ENCODE measurements at places on chromosomes 1 and 21. TPM values are rescaled to one million over a fixed set of nuclear protein-coding genes. Genes with fewer than 3 reads are reported as not detected.

The NID1 gene
- total RNA-seq, result 321 TPM

DNA sequence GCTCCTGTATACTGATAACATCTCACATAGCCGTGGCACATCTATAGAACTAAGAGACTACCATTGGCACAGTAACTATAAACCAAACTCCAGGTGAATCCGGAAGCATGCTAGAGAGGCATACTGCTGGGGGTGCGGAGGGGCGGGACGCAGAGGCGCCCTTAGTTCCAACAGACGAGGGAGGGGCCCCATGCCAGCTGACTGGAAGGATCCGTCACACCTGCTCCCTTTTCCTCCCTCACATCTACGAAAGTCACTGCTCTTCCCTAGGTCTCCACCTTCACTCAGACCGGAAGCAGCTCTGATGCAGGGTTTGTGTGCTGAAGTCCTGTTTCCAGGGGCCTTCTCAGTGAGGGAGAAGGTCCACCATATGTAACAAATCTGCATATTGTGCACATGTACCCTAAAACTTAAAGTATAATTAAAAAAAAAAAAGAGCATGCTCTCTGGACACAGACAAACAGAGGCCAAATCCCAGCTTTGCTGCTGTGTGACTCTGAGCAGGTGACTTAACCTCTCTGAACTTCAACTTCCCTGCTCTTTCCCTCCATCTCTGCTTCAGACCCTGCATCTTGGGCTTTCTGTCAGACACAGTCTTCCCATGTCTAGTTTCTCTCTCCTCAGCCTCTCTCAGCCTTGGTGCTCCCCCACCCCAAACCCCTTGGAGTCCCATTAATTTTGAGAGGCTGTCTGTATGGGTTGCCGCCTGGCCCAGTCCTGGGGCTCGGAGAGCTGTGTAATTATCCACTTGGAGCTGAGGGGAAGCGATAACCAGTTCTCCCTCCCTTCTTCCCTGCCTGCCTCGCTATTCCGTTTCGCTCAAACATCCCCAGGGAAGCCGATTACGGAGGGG is 7.8 kb upstream of the GJB5 start:
- DNase-seq, result no peak
- no peak overlapping the region for H3K27ac ChIP-seq
- no peaks in the 10 kb centered on the region for H3K27me3 ChIP-seq
- H3K4me1 ChIP-seq, result no peaks in the 10 kb centered on the region
- H3K4me3 ChIP-seq, result no peak overlapping the region

The TLCD4 gene
- total RNA-seq, result 7.5 TPM

GRCh38 chr1:52007215-52008002 is 16.9 kb upstream of the RAB3B start:
- no peak for DNase-seq
- H3K27me3 ChIP-seq, result peaks cover 34% of the 10 kb centered on the region
- H3K27ac ChIP-seq, result no peak overlapping the region
- H3K4me3 ChIP-seq, result no peak overlapping the region

The SLC6A9 gene
- 1.8 TPM for total RNA-seq

- no peaks in the 10 kb centered on the region for H3K27me3 ChIP-seq
- no peak for DNase-seq
Measured at GRCh38 chr1:98480271-98480670, 181.2 kb upstream of the SNX7 start.

DNA sequence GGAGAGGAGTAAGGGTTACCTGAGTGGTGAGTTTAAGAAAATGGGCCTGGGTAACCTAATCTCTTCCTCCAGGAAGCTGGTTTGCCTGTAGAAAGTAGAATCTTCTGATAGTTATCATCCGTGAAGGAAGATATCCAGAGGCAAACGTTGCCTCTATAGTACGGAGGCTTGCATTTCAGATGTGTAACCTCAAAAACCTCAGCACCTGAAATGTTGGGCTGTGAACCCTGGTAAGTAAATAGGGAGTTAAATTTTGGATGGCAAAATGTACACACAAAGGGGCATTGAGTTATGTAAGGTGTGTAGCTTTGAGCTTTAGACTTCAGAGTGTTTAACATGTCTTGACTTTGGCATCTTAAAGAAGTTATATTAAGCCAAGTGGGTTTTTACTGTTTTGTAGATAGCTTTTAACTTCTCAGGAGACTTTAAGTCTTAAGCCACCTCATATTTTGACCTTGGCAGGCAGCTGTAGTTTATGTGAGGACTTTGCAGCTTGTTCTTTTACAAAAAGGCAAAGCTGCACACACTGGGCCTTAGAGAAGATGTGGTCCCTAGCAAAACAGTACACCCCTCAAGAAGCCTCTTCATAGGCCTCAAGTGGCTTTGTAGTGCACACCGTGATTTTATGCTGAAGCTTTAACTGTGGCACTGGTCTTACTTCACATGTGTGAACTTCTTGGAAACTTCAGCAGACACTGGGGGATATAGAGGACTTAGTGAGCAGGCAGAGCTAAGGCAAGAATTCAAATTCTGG is 83.4 kb downstream of the SNRPE start:
- DNase-seq, result no peak
- H3K27ac ChIP-seq, result no peak overlapping the region
- no peak overlapping the region for H3K4me3 ChIP-seq
- no peaks in the 10 kb centered on the region for H3K36me3 ChIP-seq
- H3K27me3 ChIP-seq, result no peaks in the 10 kb centered on the region
- no peaks in the 10 kb centered on the region for H3K4me1 ChIP-seq

- DNase-seq, result no peak
- no peak overlapping the region for H3K4me3 ChIP-seq
- H3K36me3 ChIP-seq, result peaks cover 22% of the 10 kb centered on the region
- no peaks in the 10 kb centered on the region for H3K4me1 ChIP-seq
- no peak overlapping the region for H3K27ac ChIP-seq
Measured at GRCh38 chr1:3641046-3641760, 8.7 kb downstream of the WRAP73 start.

The MFAP2 gene
- 12.6 TPM for total RNA-seq

GRCh38 chr1:24900486-24900849 is 29.6 kb downstream of the RUNX3 start:
- no peaks in the 10 kb centered on the region for H3K36me3 ChIP-seq
- H3K27ac ChIP-seq, result no peak overlapping the region
- H3K4me1 ChIP-seq, result no peaks in the 10 kb centered on the region
- DNase-seq, result no peak

The CHIA gene
- not detected for total RNA-seq

GRCh38 chr21:21688889-21689288 is 690.7 kb downstream of the NCAM2 start:
- H3K36me3 ChIP-seq, result no peaks in the 10 kb centered on the region
- no peak overlapping the region for H3K27ac ChIP-seq
- no peak overlapping the region for H3K4me3 ChIP-seq
- no peaks in the 10 kb centered on the region for H3K4me1 ChIP-seq

DNA sequence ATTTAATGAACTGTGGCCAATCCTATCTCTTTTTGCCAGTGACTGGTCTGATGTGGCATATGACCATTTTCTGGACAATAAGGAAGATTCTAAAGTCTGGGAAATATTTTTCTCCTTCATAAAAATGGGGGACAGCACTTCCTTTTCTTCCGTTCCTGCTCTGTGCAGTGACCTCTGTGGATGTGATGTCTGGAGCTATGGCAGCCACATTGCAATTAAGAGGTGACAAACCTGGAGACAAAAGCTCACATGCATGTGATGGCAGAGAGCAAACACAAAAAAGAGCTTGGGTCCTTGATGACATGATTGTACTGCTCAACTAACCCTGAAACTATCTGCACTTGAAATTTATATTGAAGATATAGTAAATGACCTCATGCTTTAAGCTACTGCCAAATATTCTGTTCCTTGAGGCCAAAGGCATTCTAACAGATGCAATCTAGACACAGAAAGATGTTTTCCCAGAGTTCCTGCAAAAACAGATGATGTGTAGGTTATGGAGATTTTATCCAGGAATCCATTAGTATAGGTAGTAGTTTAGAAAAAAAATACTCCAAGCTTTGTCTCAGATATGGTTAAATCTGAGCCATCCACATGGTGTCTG is 2.2 kb upstream of the MAGI3 start:
- no peaks in the 10 kb centered on the region for H3K36me3 ChIP-seq
- peaks cover 30% of the 10 kb centered on the region for H3K4me1 ChIP-seq
- no peaks in the 10 kb centered on the region for H3K27me3 ChIP-seq
- H3K4me3 ChIP-seq, result no peak overlapping the region

- H3K36me3 ChIP-seq, result no peaks in the 10 kb centered on the region
- no peak overlapping the region for H3K27ac ChIP-seq
- no peak overlapping the region for H3K4me3 ChIP-seq
- no peak for DNase-seq
Measured at GRCh38 chr1:81550753-81551152, 250.0 kb upstream of the ADGRL2 start.

GRCh38 chr1:87400813-87401212 is 72.1 kb downstream of the LMO4 start:
- no peaks in the 10 kb centered on the region for H3K4me1 ChIP-seq
- no peaks in the 10 kb centered on the region for H3K36me3 ChIP-seq

The DENND2D gene
- total RNA-seq, result 21.6 TPM

The ABCD3 gene
- 90.2 TPM for total RNA-seq

GRCh38 chr1:27872059-27872801 is at the start of gene THEMIS2:
THEMIS2 (plus strand) TSS chr1:27872544; CDS start chr1:27872572, 28 bp downstream.
- H3K4me1 ChIP-seq, result no peaks in the 10 kb centered on the region
- peaks cover 12% of the 10 kb centered on the region for H3K27me3 ChIP-seq
- DNase-seq, result no peak
- H3K27ac ChIP-seq, result peak within 1 kb of the TSS; percentile 81
- peak within 1 kb of the TSS; percentile 65 for H3K4me3 ChIP-seq

- DNase-seq, result no peak
- H3K4me1 ChIP-seq, result no peaks in the 10 kb centered on the region
- peak overlapping the region; percentile 90 for H3K27ac ChIP-seq
Measured at GRCh38 chr1:109040627-109040988, 1.3 kb downstream of the WDR47 start.

DNA sequence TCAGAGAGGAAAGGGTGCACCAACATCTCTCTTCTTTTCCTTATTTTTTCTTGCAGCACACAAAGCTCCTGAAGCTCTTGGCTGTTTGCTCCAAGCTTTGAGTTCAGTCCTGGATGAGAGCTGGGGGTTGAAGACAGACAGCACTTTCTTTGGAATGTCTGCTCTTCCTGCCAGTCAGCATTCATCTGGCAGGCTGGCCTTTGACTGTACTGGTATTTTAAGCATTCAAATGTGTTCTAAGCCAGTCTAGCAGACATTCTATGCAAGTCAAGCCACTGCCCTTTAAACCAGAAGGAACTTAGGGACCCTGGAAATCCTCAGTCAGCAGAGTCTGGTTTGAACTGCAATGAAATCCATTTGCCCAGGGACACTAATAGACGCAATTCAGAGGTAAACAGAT is 45.0 kb downstream of the XCL1 start:
- H3K4me3 ChIP-seq, result no peak overlapping the region
- no peaks in the 10 kb centered on the region for H3K36me3 ChIP-seq
- H3K27me3 ChIP-seq, result no peaks in the 10 kb centered on the region
- H3K4me1 ChIP-seq, result no peaks in the 10 kb centered on the region

DNA sequence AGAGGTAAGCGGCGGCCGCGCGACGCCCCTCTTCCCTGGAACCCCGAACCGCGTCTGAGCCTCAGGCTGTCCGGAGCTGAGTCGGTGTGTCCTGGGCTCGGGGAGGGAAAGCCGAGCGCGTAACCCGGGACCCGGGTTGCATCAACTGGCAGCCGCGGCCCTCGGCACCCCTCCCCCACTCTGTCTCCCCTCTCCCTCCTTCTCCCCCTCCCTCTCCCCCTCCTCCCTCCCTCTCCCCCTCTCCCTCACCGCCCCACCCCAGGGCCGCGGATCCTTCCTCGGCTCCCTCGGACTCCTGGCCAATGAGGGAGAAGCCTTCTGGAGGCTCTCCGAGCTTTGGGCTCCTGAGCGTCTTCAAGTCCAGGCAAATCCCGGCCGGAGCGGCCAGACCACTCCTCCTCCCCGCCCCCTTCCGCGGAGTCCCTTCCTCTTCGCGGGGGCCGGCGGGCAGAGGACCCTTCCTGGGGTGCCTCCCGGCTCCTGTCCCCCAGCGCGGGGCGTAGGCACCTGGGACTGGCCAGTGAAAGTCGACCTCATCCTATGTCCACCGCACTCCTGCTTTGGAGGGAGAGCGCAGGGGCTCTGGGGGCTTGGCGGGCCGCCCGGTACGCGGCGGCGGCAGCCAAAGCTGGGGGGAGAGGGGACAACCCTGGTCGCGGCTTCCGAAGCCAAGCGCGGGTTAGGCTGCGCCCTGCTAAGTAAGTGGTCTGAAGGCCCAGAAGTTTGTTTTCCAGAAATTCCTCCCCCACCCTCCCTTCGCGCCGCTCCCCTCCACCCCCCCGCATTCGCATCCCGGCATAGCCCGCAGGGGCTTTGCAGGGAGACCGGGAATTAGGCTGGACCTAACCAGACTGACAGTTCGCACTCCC is 850 bp downstream of the SESN2 start:
- H3K27ac ChIP-seq, result peak overlapping the region; percentile 90
- H3K27me3 ChIP-seq, result no peaks in the 10 kb centered on the region
- peak overlapping the region; percentile 94 for H3K4me3 ChIP-seq

GRCh38 chr1:162253790-162254189 is 122.9 kb downstream of the SPATA46 start:
- no peak overlapping the region for H3K4me3 ChIP-seq
- no peaks in the 10 kb centered on the region for H3K36me3 ChIP-seq
- DNase-seq, result no peak
- H3K27me3 ChIP-seq, result no peaks in the 10 kb centered on the region

The PDZK1IP1 gene
- total RNA-seq, result 4.2 TPM

The S100A4 gene
- total RNA-seq, result 439 TPM

DNA sequence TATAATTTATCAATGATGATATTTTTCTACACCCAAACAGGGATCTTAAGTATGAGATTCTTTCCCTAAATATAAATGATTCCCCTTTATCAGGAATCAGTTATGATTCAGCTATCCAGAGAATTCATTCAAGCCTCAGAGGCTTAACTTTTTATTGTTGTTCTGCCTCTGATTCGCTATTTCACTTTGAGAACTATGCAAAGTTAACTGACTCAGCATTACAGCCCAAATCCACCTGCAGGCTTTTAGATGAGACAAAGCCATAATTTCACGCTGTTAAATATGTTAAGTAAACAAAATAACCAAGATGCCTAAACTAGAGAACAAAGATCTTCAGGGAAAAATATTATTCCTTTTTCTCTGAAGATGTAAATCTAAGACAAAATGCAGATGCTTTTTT is 8.5 kb downstream of the SCYL3 start:
- no peaks in the 10 kb centered on the region for H3K27me3 ChIP-seq
- DNase-seq, result no peak
- H3K4me3 ChIP-seq, result no peak overlapping the region
- H3K4me1 ChIP-seq, result no peaks in the 10 kb centered on the region

GRCh38 chr1:153475282-153475681 is 14.8 kb upstream of the S100A7 start:
- H3K27me3 ChIP-seq, result no peaks in the 10 kb centered on the region
- no peak for DNase-seq
- H3K36me3 ChIP-seq, result no peaks in the 10 kb centered on the region

GRCh38 chr1:245448975-245449431 is 294.2 kb downstream of the KIF26B start:
- H3K4me1 ChIP-seq, result no peaks in the 10 kb centered on the region
- DNase-seq, result no peak
- no peak overlapping the region for H3K4me3 ChIP-seq
- no peaks in the 10 kb centered on the region for H3K27me3 ChIP-seq
- no peak overlapping the region for H3K27ac ChIP-seq
- H3K36me3 ChIP-seq, result no peaks in the 10 kb centered on the region

Data from tibial nerve (tissue), 4 donors.